Stimulated activated CD4-positive, alpha-beta T cell treated with anti-CD3 and anti-CD28 coated beads, Interleukin-4, amount 100 ng/mL, for 24 hours (primary cell): ENCODE measurements at places on chromosomes 1 and 21.
A peak's percentile ranks its signal among the peaks of the same experiment; 100 is the strongest.

GRCh38 chr1:6157528-6158174 is 22.5 kb downstream of the CHD5 start:
- peak; percentile 40 for DNase-seq

GRCh38 chr1:26833432-26834405 is 7.2 kb downstream of the ZDHHC18 start:
- DNase-seq = peak; percentile 84

GRCh38 chr1:241749945-241750695 is 97.9 kb upstream of the EXO1 start:
- no peak for DNase-seq

DNA sequence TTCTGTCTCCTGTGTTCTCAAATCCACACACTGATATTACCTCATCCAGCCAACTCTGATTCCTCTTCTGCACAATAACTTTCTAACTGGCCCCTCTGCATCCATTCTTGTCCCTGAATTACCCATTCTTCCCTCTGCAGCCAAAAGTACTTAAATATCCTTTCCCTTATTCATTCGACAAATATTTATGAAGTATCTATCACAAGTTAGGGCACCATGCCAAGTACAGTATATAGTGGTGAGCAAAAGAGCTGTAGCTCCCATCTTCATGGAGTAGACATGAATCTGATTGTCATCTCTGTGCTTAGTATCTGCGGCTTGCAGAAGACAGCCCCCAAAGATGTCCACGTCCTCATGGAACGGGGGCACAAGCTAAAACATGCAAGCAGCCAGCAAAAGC is 316.8 kb downstream of the SETD4 start:
- DNase-seq = no peak

GRCh38 chr1:78088015-78088414 is 42.2 kb downstream of the GIPC2 start:
- no peak for DNase-seq

- DNase-seq = no peak
Observed at GRCh38 chr1:85195703-85196102, 5.1 kb downstream of the SYDE2 start.

- DNase-seq = no peak
Observed at GRCh38 chr1:169879034-169879840, 14.5 kb downstream of the SCYL3 start.

DNA sequence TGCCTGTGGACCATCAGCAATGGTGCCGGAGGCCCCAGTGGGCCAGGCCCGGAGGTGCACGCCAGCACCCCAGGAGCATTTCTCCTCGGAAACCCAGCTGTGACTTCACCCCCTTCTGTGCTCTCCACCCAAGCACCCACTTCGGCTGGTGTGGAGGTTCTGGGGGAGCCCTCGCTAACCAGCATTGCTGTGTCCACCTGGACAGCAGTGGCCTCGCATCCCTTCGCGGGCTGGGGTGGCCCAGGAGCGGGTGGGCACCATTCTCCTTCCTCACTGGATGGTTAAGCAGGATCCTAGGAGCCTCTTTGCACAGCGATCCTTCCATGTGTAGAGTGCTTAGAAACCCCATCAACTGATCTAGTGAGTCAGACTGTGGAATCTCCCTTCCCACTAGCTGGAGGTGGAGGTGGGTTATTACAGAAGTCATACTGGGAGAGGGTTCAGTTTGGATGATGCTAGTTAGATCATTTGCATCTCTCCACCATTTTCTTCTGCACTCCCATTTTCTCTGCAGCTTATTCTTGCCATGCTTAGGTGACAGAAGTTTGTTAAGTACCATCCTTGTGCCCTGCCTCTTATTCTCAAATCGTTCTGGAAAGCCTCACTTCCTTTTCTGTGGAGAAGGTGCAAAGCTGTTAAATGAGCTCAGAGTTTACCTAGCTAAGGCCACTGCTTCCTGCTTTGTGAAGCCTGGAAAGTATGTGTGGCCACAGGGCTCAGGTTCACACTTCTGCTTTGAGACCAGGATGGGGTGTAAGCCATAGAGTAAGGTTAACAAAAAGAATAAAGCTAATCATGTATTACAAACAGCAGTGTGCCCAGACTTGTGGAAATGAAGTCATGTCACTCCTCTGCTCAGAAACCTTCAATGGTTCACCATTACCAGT is 32.3 kb downstream of the TBX19 start:
- no peak for DNase-seq

DNA sequence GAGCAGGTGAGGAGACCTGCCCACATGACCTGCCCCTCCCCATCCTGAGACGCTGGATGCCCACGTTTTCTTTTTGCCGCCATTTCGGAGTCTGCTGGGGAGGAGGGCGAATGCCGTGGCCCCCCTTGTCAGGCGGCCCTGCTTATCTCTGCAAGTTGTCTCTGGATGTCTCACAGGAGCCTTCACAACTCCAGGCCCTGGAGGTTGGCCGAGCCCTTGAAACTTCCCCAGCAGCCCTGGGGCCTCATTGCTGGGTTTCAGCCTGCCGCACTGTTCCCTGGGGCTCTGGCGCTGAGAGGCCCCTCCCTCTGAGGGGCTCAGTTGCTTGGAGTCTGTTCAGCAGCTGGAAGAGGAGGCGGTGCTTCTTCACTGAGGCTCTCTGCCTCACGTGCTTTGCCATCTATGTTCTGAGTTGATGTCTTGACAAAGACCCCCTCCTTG is 29.8 kb upstream of the ZBTB21 start:
- no peak for DNase-seq

- DNase-seq = no peak
Observed at GRCh38 chr1:180898441-180899219, 14.1 kb upstream of the KIAA1614 start.

GRCh38 chr21:29433366-29434059 is 134.8 kb downstream of the BACH1 start:
- DNase-seq = no peak

DNA sequence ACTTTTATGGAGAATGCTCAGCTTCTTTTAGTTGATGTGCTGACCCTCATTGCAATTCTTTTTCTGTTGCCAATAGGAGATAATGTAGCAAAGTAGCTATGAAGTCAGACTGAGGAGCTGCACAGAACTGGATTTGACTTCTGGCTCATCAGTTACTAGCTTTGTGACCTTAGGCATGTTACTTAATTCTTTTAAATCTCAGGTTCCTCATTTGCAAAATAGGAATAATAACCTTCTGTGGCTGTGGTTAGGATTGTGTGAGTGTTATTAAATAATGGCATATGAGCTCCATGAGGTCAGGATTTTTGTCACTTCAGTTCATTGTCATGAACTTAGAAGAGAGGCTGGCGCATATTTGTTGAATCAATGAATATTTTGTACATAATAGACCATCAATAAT is 237.6 kb upstream of the SGIP1 start:
- no peak for DNase-seq

- DNase-seq = peak; percentile 71
Observed at GRCh38 chr1:2526824-2527555, 594 bp upstream of the PANK4 start.

GRCh38 chr1:179197690-179198297 is 31.7 kb downstream of the ABL2 start:
- no peak for DNase-seq

GRCh38 chr1:194318790-194319280 is 1132.4 kb upstream of the B3GALT2 start:
- DNase-seq = no peak

- DNase-seq = no peak
Observed at GRCh38 chr1:2377751-2378440, 13.5 kb downstream of the MORN1 start.

DNA sequence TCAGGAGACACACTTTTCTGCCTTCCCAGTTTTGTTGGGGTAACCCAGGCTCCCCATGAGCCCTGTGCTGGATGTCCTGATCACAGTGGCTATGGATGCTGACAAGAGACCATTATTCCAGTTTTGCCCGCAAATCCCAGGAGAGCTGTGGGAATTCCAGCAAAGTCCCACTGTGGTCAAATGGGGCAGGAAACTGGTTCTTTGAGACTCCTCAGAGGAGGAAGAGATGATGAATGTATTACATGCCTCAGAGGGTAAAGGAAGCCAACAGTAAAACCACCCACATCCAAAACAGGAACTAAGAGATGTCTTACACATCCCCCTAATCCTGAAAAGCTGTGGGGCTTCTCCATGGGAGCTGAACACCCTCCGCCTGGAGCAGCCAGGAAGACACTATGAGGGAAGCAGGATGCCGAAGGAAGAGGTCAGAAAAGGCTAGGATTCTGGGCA is 12.8 kb upstream of the MPZL1 start:
- no peak for DNase-seq

DNA sequence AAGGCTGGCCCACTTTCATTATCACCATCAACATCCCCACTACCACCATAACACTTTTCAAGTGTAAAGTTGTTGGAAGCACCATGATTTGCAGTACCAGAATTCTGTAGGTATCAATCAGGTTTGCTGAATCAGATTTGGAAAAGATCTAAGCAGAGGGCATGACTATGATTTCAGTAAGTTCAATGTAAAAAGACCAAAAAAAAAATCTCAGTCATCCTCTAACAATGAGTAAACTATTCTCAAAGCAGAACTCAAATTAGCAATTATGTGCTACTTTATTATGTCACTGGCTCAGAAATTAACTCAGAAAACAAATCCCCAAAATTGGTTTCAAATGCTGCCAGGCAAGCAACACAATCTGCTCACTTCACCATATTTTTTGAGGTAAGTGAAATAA is 187.8 kb upstream of the HP1BP3 start:
- DNase-seq = no peak

- no peak for DNase-seq
Observed at GRCh38 chr1:22410928-22411495, 40.6 kb upstream of the ZBTB40 start.

DNA sequence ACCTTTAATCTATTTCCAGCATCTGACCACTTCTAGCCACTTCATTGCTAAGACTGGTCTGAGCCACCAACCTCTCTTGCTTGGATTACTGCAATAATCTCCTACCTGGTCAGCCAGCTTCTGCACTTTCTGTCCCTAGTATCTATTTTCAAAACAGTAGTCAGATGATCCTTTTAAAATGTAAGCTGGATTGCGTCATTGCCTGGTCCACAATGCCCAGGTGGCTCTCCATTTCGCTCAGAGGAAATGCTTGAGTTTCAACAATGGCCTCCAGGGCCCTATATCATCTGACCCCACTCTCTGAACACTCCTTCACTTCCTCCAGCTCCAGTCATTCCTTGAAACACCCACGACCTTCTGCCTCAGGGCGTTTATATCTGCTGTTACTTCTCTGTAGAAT is 2.3 kb downstream of the FYB2 start:
- DNase-seq = no peak

DNA sequence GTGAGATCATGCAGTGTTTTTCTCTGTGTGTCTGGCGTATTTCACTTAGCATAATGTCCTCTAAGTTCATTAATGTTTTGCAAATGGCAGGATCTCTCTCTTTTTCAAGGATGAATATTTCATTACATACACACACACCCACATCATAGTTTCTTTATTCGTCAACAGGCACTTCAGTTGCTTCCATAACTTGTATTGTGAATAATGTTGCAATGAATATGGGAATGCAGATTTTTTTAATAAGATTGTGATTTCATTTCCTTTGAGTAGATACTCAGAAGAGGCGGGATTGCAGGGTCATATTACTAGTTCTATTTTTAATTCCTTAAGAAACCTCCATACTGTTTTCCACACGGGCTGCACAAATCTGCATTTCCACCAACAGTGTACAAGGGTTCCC is 134.0 kb downstream of the CLEC20A start:
- no peak for DNase-seq

GRCh38 chr1:231236938-231237337 is 4.1 kb upstream of the GNPAT start:
- no peak for DNase-seq

DNA sequence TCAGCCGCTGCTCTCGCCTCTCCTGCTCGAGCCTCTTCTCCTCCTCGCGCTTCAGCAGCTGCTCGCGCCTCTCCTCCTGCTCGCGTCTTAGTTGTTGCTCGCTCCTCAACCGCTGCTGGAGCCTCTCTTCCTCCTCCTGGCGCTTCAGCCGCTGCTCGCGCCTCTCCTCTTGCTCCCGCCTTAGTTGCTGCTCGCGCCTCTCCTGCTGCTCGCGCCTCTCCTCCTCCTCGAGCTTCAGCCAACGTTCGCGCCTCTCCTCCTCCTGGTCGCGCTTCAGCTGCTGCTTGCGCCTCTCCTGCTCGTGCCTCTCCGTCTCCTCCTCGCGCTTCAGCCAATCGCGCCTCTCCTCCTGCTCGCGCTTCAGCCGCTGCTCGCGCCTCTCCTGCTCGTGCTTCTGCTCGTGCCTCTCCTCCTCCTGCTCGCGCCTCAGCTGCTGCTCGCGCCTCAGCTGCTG is 3.7 kb downstream of the TCHH start:
- peak; percentile 12 for DNase-seq

DNA sequence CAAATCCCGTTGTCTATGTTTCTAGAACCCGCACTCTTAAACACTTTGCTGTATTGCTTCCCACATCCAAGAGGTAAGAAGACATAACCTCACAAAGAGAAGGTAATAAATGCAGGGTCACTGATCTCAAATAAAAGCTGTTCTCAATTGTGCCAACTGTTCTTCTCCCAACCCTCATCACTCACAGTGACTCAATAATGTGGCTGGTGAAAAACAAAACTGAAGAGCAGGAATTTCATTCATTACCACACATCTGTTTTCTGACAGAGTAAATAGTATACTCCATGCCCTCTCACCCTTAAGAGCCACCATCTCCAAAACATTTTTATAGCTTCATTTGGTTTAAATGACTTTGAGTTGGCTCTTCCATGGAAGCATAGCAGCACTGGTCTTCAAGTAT is 6.2 kb upstream of the ERICH3 start:
- no peak for DNase-seq

DNA sequence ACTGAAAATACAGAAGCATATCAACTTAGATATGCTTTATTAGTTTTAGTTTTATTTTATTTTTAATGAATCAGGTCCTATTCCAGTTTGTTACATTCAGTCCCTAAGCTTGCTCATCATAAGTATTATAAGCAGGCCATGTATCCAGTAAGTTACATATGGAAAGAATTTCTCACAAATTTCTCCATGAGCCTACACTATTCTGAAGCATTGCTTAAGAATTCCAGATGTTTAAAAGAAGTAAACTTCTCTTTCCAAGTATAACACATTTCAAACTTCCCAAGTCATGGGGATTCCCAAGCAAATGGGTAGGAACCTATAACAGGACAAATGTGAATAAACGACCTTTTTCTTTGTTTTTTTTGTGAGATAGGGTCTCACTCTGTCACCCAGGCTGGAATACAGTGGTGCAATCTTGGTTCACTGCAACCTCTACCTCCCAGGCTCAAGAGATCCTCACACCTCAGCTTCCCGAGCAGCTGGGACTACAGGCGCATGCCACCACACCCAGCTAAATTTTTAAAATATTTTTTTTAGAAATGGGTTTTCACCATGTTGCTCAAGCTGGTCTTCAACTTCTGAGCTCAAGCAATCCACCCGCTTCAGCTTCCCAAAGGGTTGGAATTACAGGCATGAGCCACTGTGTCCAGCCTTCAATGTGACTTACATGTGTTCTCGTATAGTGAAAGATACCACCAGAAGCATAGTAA is 39.0 kb downstream of the ST7L start:
- DNase-seq = no peak

DNA sequence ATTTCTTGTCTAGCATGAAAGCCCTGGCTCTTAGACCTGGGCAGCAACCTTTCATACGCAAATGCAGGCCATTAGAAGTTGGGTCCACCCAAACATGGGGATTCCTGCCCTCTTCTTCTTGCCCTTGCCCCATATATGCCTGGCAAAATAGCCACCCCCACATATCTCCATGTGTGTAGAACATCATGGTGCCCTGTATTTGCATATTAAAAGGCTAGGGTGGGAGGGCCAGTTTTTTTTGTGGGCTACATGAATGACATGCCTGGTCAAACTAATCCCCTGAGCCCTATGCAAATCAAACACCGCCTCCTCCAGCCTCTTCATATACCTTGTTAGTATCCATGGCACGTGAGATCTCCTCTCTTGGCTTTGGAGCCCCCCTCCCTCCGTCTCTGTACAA is 24.7 kb downstream of the MFSD2A start:
- no peak for DNase-seq

GRCh38 chr1:212645546-212646543 is 37.3 kb downstream of the ATF3 start:
- no peak for DNase-seq
